T-helper 17 cell (primary cell): ENCODE measurements at places on chromosomes 7 and 10.
A peak's percentile ranks its signal among the peaks of the same experiment; 100 is the strongest.

- peaks cover 3% of the 10 kb centered on the region for H3K4me1 ChIP-seq
- no peak overlapping the region for H3K27ac ChIP-seq
- no peak for DNase-seq
- no peaks in the 10 kb centered on the region for H3K36me3 ChIP-seq
Measured at GRCh38 chr7:55177589-55178261, 158.9 kb downstream of the EGFR start.

DNA sequence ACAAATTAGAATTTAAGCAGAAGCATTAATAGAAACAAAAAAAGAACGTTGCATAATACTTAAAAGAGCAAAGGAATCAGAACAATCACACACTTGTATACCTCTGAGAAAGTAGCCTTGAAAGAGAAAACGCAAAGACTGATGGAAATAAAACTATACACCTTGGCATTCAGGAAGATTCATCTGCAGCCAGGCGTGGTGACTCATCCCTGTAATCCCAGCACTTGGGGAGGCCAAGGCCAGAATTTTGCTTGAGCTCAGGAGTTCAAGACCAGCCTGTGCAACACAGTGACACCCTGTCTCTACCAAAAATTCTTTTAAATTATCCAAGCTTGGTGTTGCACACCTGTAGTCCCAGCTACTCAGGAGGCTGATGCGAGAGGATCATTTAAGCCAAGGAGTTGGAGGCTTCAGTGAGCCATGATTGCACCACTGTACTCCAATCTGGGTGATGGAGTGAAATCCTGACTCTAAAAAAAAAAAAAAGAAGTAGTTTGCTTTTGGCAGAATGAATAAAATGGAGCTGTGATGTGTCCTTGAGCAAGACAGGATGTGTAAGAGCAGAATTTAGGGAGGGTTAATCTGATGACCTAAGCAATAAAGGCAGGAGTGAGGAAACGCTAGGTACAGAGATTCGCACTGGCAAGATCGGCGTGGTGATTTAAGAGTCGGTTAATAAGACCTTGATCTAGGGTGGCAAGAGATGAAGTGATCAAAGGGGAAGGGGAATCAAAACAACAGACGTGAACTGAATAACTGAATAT is 75.8 kb upstream of the NRP1 start:
- no peak overlapping the region for H3K4me3 ChIP-seq
- H3K4me1 ChIP-seq: no peaks in the 10 kb centered on the region
- H3K36me3 ChIP-seq: peaks cover 13% of the 10 kb centered on the region
- no peak overlapping the region for H3K27ac ChIP-seq
- H3K27me3 ChIP-seq: peaks cover 57% of the 10 kb centered on the region
- no peak for DNase-seq

- no peak overlapping the region for H3K4me3 ChIP-seq
- peaks cover 11% of the 10 kb centered on the region for H3K27me3 ChIP-seq
- H3K4me1 ChIP-seq: no peaks in the 10 kb centered on the region
- no peak for DNase-seq
- no peaks in the 10 kb centered on the region for H3K36me3 ChIP-seq
- H3K27ac ChIP-seq: no peak overlapping the region
Measured at GRCh38 chr10:35768731-35769130, 126.6 kb upstream of the FZD8 start.

- no peaks in the 10 kb centered on the region for H3K36me3 ChIP-seq
- no peak for DNase-seq
- H3K27ac ChIP-seq: no peak overlapping the region
- H3K27me3 ChIP-seq: peaks cover 33% of the 10 kb centered on the region
Measured at GRCh38 chr7:23207884-23208283, 26.0 kb downstream of the NUP42 start.

DNA sequence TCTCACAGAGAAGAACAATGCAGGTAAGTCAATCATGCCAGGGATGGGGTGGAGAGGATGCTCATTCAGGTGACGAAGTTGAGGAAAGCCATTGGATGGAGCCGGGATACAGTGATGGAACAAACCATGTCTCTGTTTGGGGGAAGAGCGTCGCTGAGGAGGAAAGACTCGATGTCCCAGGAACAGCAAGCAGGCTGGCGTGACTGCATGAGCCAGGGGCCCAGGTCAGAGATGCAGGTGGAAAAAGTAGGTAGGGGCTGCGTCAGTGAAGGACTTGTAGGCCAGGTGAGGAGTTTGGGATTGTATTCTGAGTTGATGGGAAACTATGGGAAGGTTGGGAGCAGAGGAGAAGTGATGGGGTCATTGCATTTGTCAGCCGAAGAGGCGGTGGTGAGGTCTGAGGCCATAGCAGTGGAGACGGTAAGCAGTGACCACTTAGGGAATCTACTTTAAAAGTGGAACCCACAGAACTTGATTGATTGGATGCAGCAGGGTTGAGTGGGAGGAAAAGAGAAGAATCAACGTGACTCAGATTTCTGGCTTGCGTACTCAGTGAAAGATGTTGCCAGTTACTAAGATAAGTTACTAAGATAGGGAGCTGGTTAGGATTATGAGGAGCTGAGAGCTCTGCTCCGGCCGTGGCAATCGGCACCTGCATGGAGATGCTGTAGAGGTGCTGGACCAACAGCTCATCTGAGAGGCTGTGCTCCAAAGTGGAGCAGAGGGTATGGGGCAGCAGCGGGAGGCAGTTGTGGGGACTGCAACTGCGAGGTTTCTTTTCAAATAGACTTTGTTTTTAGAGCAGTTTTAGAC is 12.5 kb upstream of the IL2RA start:
- peak overlapping the region; percentile 28 for H3K4me3 ChIP-seq
- H3K36me3 ChIP-seq: peaks cover 4% of the 10 kb centered on the region
- peak overlapping the region; percentile 56 for H3K27ac ChIP-seq
- no peaks in the 10 kb centered on the region for H3K27me3 ChIP-seq

DNA sequence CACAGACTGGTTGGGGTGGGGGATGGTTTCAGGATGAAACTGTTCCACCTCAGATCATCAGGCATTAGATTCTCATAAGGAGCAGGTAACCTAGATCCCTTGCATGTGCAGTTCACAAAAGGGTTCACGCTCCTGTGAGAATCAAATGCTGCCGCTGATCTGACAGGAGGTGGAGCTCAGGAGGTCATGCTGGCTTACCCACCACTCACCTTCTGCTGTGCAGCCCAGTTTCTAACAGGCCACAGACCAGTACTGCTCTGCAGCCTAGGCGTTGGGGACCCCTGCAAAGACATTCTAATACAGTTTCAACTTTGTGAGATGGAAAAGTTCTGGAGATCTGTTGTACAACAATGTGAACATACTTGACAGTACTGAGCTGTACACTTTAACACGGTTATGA is 39.9 kb downstream of the STRA8 start:
- H3K27ac ChIP-seq: peak overlapping the region; percentile 8
- DNase-seq: no peak
- peaks cover 3% of the 10 kb centered on the region for H3K4me1 ChIP-seq
- peaks cover 3% of the 10 kb centered on the region for H3K36me3 ChIP-seq
- H3K27me3 ChIP-seq: peaks cover 22% of the 10 kb centered on the region

GRCh38 chr7:30922596-30922995 is 10.9 kb downstream of the AQP1 start:
- no peak overlapping the region for H3K4me3 ChIP-seq
- H3K27ac ChIP-seq: no peak overlapping the region
- H3K27me3 ChIP-seq: no peaks in the 10 kb centered on the region
- H3K36me3 ChIP-seq: no peaks in the 10 kb centered on the region
- no peaks in the 10 kb centered on the region for H3K4me1 ChIP-seq
- DNase-seq: no peak

DNA sequence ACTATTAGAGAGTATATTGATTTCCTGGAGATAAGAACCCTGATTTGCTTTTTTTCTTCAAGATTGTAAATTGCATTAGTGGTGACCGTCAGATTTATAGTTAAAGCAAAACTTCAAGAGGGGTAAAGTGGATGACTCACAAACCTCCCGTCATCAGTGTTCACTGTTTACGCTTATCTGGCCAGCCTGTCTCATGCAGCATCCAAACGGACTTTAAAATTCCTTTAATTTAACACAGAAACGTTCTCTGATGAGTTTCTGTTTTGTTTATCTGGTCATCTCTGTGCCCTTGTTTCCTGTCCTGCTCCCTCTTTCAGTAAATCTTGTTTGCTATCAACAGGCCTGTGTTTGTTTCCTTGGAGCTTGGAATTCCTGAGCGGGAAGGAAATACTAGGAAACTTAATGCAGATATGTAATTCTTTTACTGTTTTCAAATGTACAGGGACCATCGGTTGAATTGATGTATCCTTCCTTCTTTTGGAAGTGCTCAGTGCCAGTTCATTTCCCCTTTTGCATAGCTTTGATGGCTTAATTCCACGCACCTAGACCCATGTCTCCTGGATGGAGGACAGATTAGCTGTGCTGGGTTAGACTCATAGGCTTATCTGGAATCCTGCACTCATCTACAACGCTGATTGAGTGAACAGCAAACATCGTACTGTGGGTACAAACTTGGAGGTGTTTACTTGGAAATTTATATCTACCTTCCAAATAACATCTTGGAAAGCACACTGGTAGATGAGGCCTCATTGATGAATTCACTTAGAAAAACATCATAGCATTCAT is 21.3 kb downstream of the PTPRE start:
- H3K4me3 ChIP-seq: no peak overlapping the region
- no peak for DNase-seq
- peaks cover 2% of the 10 kb centered on the region for H3K36me3 ChIP-seq
- H3K27ac ChIP-seq: no peak overlapping the region
- H3K4me1 ChIP-seq: no peaks in the 10 kb centered on the region
- no peaks in the 10 kb centered on the region for H3K27me3 ChIP-seq

DNA sequence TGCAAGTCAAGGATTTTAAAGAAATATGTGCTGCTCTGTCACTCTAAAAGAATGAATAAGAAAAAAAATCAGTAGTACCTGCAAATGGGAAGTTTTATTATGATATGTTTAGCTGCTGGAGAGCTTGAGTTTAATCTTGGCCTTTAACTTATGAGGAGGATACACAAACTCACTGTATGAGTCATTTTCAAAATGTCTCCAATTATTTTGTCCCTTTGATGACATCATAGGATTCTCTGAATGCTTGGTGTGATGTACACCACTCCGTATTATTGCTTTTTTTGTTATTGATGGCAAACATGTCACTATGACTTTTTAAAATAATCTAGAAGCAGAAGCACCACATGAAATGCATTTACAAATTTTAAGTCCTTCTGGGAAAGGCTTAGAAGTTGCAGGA is 125.8 kb downstream of the RALA start:
- no peak for DNase-seq
- H3K27ac ChIP-seq: no peak overlapping the region
- no peak overlapping the region for H3K4me3 ChIP-seq
- H3K27me3 ChIP-seq: no peaks in the 10 kb centered on the region

DNA sequence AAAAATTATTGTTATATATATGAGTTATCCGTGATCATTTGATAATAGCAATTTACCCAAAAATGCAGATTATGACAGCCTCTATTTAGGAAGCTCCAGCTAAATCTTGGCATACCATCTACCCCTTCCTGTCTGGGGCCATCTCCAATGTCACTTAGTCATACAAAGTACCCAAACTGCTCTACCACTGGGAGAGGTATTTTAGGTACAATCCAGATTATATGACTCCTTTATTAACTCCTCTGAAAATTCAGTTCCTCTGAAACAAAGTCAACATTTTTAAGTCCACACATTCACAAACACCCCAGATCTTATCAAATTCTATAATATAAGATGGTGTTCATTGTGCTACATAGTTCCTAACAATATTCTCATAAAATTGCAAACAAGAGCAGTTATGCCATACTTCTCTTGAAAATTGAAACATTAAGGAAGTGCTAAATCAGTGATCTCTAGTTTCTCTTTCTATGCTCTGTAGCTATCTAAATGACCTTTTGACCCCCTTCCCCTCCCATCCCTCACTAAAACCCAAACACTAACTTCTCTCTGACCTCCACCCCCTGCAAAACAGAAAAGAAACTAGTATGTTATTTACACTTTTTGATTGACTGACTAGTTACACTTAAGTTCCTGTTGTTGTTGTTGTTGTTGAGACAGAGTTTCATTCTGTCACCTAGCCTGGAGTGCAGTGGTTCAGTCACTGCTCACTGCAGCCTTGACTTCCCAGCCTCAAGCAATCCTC is 16.4 kb downstream of the HOXA1 start:
- H3K27me3 ChIP-seq: peaks cover 24% of the 10 kb centered on the region
- H3K27ac ChIP-seq: no peak overlapping the region
- no peaks in the 10 kb centered on the region for H3K4me1 ChIP-seq
- peaks cover 2% of the 10 kb centered on the region for H3K36me3 ChIP-seq
- DNase-seq: no peak
- no peak overlapping the region for H3K4me3 ChIP-seq

DNA sequence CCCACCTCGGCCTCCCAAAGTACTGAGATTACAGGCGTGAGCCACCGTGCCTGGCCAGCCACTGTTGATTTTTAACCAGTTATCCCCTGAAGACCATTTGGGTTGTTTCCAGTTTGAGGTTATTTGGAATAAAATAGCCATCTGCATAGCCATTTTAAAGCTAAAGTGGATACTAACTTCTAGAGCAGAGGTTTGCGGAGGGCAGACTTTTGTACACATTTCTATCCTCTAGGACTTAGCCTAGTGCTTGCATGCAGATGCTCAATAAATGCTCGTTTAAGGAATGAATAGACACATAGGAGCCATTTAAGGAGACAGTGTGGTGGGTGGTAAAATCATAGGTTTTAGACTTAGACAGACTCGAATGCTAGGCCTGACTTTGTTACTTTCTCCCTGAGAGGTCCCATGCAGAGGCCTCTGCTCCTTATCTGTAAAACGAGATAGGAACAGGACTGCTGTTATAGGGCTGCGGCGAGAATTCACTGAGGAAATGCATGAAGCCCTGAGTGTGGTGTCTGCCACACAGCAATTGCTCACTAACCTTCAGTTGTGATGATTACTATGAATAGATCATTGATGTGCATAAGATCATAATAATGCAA is 75.9 kb downstream of the PFKFB3 start:
- peaks cover 14% of the 10 kb centered on the region for H3K4me1 ChIP-seq
- no peak for DNase-seq
- H3K27ac ChIP-seq: peak overlapping the region; percentile 19
- no peaks in the 10 kb centered on the region for H3K27me3 ChIP-seq
- H3K36me3 ChIP-seq: peaks cover 3% of the 10 kb centered on the region

DNA sequence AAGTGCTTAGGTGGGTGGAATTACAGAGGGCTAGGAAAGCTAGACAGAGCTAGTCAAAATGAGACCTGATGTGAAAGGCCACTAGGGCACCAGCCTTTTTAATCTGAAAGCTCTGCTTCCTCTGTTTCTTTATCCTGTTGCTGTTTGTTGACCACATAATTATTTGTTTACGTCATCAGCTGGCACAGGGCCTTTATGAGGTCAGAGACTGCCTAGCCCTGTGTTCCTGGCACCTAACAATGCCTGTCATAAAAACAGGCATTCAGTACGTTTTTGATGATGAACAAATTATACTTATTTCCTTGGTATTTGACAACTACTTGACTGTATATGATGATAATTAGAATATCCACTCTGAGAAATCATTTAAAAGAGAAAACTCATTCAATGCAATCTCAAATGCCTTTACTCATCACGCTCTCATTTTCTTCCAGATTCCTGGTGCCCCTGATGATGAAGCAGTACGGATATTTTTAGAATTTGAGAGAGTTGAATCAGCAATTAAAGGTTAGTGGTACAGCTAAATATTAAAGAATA is 26.0 kb downstream of the RBM17 start:
- peak overlapping the region; percentile 89 for H3K27ac ChIP-seq
- peaks cover 36% of the 10 kb centered on the region for H3K4me1 ChIP-seq
- DNase-seq: no peak
